ENCODE measurements at places on chromosomes 2 and 18. TPM values are rescaled to one million over a fixed set of nuclear protein-coding genes. Genes with fewer than 3 reads are reported as not detected.

ANXA4 gene
- total RNA-seq: 18.0 TPM

COLEC12 gene
- total RNA-seq: 61.1 TPM

C2orf78 gene
- total RNA-seq: not detected

MEP1B gene
- total RNA-seq: 0.04 TPM

OR6B2 gene
- not detected for total RNA-seq

USP40 gene
- total RNA-seq: 23.6 TPM

DNA sequence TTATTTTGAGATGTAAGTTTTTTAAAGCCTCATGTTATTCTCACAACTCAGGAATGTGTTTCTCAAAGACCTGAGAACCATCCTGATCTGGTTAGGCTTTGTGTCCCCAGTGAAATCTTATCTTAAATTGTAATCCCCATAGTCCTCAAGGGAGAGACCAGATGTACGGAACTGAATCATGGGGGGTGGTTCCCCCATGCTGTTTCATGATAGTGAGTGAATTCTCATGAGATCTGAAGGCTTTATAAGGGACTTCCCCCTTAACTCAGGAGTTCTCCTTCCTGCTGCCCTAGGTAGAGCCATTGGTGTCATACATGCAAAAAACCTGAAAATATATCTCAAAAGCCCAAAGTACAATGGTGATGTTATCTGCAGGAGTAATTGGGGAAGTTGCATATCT lies 836.7 kb downstream of the CBLN2 start:
- DNase-seq: no peak

DNA sequence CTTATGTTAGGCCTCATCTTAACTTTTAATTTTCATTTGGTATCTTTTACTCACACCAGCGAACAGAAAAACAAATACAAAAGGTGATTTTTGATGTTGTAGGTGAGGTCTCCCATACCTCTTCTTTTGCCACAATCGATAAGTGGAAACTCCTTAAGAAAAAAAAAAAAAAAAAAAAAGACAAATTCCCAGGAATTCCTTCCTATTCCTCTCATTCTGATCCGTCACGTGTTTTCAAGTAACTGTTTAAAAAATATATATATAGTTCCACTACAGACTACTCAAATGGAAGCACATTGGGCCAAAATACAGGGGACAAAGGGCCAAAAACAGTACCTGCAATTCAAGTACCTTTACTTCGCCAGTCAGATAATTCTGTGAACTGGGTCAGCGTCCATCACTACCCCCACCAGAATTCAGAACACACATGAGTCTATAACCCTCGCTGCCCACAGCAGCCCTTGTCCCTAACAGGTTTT lies 16.5 kb downstream of the NMUR1 start:
- DNase-seq: no peak

DNA sequence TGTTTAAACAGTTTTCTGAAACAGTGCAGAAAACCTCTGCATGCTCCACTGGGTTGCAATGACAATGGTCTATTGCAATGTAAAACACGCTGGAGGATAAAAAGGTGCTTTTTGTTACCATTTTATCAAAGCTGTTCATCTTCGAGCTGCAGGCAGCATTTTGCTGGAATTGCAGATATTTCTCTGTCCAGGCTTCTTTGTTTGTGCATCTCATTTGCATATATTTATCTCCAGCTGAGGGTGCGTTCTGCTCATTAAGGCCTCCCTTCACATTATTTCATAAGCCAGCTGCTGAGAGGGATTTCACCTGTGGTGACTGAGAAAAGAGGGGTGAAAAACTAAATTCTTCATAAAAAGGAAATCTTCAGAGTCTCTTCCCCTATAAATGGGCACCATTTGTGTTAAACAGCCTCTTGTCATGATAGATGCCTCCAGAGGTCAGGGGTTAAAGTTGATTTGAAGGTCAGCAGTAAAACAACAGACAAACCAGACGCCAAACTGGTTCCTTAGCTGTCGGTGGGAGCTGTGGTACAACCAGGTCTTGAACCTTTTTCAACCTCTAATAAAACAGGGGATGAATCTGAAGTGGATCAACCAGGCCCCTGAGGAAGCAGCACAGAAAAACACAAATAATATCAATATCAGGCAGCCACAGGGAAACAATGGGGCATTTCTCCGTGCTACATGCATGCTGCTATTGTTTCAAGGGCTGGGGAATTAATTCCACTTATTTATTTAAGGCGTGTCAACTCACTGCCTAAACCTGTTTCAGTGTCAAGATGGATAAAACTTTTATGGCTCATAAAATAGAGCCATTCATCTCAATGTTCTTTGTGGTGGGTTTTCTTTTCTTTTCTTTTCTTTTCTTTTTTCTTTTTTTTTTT lies 265.1 kb downstream of the MEIS1 start:
- no peak for DNase-seq

DNA sequence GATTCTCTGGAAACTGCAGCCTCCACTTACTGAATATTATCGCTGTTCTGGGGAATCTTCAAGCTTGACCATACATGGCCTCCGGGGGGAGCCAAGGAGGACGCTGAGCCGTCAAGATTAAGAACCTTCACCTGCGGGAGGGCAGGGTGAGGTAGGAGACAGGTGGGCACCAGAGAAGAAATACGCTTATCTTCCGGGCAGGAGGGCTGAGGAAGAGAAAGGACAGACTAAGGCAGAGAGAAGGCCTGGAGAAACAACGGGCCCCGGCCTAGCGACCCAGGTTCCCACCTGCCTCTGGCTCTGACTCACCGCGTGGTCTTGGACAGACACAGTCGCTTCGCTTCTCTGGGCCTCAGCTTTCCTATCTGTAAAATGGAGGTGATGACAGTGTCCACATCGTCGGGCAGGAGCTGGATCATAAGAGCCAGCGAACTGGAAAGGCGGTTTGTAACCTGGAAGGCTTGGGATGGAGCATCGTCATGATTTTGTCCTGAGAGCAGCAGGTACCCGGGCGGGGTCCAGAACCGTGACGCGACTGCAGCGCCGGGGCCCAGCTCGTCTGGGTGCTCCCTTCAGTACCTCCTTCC lies 659 bp downstream of the ZNF142 start:
- peak; percentile 30 for DNase-seq

- DNase-seq: no peak
These were observed 206.6 kb upstream of the RBMS1 start for GRCh38 chr2:160700021-160700814.

- no peak for DNase-seq
These were observed 341.3 kb downstream of the TSN start for GRCh38 chr2:122096761-122097160.

GRCh38 chr18:75108579-75109318 lies 100.2 kb downstream of the PTGR3 start:
- no peak for DNase-seq

DNA sequence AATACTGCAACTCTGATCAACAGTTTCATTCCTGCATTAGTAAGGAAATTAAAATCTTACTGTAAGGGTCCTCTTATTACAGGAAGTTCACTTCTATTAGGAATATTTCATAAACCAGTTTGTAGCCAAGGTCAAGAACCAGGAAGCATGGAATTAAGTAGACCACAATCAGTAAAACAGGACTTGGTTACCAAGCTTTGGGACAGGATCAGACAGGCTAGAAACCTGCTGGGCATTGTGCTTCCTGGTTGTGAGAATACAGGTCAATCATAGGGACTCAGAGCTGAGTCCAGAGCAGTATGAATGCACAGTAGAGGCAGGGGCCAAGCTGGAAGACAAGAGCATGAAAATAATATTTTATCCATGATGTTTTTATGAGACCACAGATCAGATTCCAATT lies 248.0 kb downstream of the IKZF2 start:
- DNase-seq: no peak

- no peak for DNase-seq
These were observed 45.3 kb downstream of the PIKFYVE start for GRCh38 chr2:208311321-208311720.

- peak; percentile 67 for DNase-seq
These were observed 1.1 kb downstream of the ATAD2B start for GRCh38 chr2:23925702-23926289.

DNA sequence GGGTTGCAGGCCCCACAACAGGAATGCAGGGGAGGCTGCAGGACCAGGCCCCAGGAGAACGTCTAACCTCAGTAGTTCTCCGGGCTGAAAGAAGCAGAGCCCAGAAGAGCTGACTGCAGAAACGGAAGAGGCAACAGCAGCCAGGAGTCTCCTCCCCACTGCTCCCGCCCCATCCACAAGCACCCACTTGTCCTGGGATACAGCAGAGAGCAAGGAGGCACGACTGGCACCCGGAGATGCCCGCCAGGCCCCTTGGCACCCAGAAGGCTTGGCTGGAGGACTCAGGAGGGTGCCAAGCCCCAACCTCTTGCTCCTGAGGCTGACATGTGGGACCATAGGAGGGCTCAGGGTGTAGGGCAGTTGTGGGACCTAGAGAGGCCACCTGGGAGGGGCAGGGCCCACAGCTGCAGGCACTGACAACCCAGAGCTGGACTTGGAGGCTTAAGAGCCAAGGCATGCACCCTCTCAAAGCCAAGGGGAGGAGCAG lies 29.0 kb upstream of the TNS1 start:
- DNase-seq: no peak

DNA sequence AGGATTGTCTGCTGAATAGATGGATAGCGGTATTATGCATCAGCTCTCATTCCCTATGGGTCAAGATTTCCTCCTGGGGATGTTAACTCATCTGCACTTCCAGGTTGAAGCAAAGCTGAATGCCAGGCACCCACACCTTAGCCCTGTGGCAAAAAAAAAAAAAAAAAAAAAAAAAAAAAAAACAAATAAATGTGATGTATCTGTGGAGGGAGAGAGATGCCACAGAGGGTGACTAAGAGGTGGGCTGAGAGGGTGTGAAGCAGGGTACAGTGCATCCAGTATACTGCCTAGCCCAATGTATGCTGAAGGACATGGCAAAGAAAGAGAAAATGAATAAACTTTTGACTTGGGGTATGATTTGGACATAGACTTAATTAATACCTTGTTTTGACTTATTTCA lies 91.4 kb downstream of the COPS8 start:
- no peak for DNase-seq

GRCh38 chr2:143787674-143788073 lies 658.5 kb downstream of the ARHGAP15 start:
- DNase-seq: no peak

DNA sequence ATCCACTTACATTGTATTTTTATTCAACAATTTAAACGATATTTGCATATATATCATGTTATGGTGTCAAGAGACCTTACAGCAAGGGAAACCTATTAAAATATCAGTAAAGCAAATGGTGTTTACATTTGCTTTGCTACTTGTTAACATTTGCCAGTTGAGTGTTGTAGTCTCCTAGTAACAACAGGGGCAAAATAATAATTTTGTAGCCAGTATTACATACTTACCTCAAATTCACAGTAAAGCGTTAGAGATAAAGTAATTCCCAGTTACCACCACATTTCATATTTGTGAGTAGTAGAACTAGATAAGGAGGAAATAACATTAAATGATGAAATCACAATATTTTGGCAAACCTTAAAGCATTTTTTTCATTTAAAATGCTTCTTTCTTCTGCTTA lies 71.3 kb downstream of the FASTKD2 start:
- DNase-seq: peak; percentile 72

GRCh38 chr2:63486861-63487290 lies 101.4 kb downstream of the WDPCP start:
- peak; percentile 32 for DNase-seq

DNA sequence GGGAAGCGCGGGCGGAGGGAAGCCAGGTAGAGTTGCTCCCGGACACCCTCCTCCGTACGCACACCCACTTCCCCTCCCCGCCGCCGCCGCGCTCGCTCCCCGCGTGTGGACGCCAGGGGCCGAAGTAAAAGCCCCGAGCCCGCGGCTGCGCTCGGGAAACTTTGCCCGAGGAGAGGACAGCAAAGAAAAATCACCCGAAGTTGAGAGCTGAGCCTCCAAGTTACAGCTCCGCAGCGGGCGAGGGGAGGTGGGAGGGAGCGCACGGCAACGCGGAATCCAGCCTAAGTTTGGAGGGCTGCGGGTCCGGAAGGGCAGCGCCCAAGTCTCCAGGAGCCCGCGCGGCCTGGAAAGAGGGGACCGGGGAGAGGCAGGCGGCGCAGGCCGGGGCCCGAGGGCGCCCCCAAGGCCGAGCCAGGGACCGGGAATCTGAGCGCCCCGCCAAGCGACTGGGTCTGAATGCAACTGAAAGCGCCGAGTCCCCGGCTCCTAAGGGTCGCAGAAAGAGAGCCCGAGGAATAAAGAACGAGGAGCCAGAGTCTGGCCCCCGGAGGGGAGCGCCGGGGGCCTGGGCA lies 706 bp upstream of the BCL11A start:
- peak; percentile 73 for DNase-seq

DNA sequence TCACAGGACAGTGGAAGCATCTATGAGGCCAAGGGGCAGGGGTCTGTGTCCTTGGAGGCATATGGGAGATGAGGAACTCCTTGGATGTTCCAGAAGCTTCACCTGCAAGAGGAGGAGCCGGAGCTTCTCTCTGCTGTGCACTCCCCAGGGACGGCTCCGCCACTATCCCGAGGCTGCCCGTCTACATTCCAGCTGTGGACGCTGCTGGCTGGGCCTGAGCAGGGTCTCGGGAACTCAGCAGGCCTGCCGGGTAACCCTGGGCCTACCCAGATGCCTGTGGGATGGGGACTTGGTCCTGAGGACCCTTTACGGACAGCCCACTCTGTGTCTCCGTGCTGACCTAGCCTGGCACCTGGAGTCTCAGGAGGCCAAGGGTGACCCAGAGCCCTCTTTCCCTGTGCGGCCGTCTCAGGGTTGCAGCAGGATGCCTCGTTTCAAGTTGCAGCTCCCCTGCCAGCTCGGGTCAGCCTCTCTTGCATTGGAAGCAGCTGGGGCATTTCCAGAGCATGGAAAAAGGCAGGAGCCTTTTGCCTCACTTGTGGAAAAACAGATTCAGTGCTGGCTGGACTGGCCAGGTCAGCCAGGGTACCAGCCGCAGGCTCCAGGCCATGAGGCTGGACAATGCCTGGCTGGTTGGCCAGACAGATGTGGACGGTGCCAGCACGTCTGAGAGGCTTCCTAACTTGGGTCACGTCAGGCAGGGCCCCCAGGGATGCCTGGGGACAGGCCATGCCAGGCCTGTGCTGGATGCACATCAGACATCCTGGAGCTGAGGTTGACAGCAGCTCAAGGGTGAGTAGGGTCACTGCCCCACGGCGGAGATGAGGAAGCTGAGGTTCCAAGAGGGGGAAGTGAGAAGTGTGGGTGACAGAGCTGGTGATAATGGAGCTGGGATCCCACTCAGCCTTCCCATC lies 41.5 kb downstream of the SCTR start:
- DNase-seq: no peak

- DNase-seq: peak; percentile 52
These were observed 270.6 kb downstream of the CELF4 start for GRCh38 chr18:37294951-37295350.

DNA sequence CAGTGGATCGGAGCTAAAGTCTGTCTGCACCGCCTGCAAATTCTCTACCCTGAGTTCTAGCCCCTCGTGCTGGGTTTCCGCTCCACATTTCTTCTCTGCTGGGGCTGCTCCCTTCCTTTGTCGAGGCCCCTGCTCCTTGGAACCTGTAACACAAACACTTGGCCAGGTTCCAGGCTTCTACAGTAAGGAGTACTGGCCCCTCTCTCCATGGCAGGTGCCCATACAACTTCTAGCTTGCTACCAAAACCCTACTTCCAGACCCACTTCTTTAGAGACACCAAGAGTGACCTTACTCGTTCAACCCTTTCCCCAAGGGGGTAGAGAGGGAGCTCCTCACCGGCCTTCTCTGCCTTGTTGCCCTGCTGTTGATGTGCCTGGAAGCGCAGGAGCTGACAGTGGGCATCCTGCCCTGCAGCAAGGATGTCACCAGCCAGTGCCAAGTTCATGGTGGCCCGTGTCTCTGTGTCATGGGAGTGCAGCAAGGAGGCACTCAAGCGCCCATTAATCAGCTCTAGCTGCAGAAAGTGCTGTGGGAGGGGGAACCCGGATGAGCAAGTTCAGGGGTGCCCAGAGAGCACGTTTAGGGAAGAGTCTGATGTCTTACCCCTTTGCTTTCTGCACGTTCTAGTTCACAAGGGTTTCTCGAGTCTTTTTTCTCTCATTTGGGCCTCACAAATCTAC lies 1.1 kb downstream of the PREB start:
- DNase-seq: no peak

All from cardiac muscle cell (in vitro differentiated cells and primary cell).